ENCODE measurements at places on chromosomes 2 and 18.

DNA sequence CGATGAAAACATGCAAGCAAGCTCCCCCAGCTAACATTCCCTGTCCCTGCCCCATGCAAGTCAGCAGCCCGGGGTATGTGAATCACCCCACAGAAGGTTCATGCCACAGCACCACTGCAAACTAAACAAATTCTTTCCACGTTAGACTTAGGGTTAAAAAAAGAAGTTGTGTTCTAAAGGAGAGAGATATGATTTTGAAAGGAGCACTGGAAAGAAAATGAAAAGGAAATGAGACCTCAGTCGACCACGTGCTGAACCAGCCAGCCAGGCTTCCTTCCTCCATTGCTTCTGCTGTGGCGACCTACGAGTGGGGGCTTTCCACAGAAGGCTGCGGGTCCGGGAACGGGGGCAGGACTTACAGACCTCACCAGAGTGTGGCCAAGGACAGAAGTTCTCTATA, 52.0 kb downstream of the ARL4C start:
- DNase-seq: no peak

GRCh38 chr2:108575132-108575966, 41.1 kb downstream of the LIMS1 start:
- no peak for DNase-seq

GRCh38 chr2:88232074-88232782, 62.1 kb downstream of the THNSL2 start:
- DNase-seq: no peak

- no peak for DNase-seq
These were observed 129.8 kb downstream of the LRRC30 start for GRCh38 chr18:7360606-7361170.

DNA sequence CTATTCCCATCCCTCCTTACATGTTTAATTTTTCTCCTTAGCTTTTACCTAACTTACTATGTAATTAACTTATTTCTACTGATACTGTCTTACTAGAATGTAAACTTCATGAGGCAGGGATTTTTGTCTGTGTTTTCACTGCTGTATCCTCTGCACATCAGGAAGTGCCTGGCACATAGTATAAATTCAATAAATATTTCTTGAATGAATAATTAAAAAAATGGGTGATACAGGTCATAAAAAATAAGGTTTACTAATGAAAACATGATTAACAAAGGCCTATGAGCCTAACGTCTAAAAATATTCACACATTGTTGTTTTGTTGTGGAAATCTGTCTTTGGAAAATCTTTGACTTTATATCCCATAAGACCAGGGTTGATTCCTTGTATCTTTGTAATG, 4.5 kb downstream of the RBKS start:
- DNase-seq: no peak

GRCh38 chr2:71863396-71863795, 284.3 kb downstream of the CYP26B1 start:
- no peak for DNase-seq

GRCh38 chr2:100529176-100529575, 33.6 kb upstream of the PDCL3 start:
- no peak for DNase-seq

DNA sequence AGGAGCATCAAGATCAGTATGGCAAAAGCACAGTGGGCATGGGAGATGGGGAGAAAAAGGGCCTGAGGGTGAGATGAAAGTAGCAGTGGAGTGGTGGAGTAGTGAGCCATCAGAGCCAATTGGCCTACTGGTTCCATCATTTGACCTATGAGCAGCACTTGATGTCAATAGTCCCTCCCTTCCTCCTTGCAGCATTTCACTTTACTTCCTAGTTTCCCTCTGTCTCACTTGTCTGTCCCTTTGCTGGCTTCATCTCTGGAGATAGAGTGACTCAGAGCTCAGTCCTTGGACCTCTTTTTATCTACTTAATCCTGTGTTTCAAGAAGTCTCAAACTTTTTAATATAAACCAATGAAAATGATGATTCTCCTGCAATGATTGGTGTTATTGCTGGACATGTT, 32.1 kb downstream of the FBXO48 start:
- no peak for DNase-seq

DNA sequence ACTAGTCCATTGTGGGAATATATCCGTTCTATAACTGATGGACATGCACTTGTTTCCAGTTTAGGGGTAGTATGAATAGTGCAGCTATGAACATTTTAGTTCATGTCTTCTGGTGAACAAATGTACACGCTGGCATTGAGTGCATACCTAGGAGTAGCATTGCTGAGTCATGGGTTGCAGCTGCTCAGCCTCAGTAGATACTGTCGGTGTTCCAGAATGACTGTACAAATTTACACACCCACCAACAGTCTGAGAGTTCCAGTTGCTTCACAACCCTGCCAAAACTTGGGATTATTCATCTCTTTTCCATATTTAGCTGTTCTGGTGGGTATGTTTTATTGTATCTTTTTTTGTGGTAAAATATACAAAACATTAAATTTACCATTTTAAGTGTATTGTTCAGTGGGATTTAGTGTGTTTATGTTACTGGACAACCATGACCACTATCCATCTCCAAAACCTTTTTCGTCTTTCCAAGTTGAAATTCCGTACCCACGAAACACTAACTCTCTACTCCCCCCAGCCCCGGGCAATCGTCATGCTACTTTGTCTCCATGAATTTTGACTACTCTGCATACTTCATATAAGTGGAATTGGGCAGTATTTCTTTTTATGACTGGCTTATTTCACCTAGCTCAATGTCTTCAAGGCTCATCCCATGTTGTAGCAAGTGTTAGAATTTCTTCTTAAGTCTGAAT, 281.0 kb downstream of the PRKCE start:
- DNase-seq: no peak

GRCh38 chr2:217362286-217362685, 502.4 kb upstream of the TNP1 start:
- no peak for DNase-seq

DNA sequence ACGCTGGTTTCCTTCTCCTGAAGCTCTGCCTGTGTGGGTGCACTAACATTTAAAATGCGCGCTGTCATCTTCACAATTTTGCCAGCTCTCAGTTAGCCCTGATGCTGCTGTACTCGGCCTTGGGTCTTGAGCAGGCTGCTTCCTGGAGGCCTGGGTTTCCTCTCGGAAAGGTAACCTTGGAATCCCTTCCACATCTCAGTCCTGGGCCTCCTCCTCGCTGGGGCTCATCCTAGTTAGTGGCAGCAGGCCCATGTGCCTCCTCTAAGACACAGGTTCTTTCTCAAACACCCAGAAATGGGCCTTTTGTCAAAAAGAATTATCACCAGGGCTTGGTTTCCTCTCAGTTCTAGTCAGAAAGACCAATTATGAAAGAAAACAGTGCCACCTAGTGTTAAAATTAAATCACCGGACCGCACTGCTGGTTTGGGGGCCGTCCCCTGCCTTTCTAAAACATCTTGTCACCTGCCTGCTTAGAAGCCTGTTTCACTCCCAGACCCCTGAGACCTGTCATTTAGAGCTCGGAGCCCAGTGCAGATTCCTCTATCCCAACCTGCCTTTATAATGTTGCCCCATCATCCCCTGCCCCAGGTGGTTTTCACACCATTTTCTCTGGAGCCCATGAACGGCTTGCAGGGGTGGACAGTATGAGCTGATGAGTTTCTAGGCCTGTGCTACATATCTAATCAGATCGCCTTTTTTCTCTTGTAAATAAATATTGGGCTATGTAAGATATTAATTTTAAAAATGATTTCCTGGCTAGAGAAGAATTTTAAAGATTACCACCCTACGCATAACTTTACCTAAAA, 42.4 kb downstream of the HK2 start:
- DNase-seq: peak; percentile 3

GRCh38 chr18:55582325-55582724, 5.7 kb downstream of the TCF4 start:
- DNase-seq: no peak

- DNase-seq: no peak
These were observed 804.5 kb upstream of the POU3F3 start for GRCh38 chr2:104049438-104049837.

- DNase-seq: no peak
These were observed 162.0 kb upstream of the HAAO start for GRCh38 chr2:42954227-42954962.

- DNase-seq: peak; percentile 68
These were observed 106.3 kb upstream of the CD302 start for GRCh38 chr2:159904127-159904958.
